ENCODE measurements at places on chromosomes 12 and 14. TPM values are rescaled to one million over a fixed set of nuclear protein-coding genes. Genes with fewer than 3 reads are reported as not detected.

PXMP2 gene
- 18.3 TPM for total RNA-seq

ARMH4 gene
- total RNA-seq: 11.5 TPM

ACSS3 gene
- total RNA-seq: 41.2 TPM

NELL2 gene
- total RNA-seq: 2.4 TPM

ERO1A gene
- total RNA-seq: 42.5 TPM

DNA sequence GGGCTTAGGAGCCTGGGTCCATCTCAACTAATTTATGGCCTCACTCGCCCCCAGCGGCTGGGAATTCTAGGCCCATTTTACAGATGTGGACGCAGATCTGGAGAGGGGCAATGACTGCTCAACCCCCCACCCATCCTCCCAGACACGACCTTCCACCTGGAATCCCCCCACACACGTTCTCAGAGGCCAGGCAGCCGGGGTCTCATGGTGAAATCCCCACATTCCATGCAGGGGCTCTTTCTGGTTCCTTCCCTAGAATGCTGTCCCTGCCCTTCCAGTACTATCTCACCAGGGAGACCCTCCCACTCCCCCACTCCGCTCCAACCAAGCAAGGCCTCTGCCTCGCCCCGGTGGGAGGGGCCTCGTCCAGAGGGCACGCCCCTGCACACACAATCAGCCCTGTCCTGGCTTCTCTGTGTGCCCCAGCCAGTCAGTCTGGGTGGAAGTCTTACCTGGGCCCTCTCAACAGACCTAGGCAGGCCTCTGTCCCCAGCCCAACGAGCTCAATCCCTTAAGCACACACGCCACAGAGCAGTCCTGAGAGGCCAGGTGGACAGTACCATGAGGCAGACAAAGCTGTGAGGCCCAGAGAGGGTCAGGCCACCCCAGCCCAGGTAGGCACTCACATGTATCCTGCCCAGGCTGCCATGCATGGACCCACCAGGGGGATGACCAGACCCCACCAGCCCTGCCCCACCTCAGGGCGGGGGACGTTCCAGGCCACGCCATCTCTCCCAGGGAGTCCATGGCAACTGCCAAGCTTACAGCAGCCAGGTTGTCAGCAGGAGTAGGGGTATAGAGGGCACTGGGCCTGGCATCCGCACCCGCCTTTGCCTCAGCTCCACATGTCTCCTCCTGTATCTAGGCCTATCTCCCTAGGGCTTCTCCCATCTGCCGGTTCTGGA is 1.3 kb upstream of the ANKRD9 start:
- no peak for DNase-seq

DNA sequence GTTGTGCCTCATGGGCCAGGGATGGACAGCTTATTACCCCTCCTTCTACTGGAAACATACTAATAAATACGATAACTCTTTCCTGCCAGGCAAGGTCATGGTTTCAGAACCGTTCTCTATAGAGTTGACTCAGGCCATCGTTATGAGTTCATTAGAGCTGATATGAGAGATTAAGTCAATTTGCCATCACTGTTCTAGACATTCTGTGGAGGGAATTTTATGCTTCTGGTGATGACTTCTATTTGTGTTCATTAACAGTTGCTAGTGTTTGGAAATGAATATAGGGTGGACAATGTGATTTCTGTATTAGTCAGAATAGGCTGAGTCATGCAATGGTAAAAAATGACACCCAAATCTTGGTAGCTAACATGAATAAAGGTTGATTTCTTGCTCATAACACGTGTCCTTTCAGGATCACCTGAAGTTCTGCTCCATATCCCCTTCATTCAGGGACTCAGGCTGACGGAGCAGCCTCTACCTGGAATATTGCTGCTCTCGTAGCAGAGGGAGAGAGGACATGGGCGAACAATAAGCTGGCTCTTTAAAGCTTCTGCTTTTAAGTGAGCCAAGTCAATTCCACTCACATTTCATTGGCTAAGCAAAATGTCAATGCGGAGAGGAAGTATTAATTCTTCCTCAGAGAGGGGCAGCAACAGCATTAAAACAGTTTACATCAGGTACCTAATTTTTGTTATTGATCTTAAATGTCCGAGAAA is 18.5 kb upstream of the TBPL2 start:
- DNase-seq: no peak

DNA sequence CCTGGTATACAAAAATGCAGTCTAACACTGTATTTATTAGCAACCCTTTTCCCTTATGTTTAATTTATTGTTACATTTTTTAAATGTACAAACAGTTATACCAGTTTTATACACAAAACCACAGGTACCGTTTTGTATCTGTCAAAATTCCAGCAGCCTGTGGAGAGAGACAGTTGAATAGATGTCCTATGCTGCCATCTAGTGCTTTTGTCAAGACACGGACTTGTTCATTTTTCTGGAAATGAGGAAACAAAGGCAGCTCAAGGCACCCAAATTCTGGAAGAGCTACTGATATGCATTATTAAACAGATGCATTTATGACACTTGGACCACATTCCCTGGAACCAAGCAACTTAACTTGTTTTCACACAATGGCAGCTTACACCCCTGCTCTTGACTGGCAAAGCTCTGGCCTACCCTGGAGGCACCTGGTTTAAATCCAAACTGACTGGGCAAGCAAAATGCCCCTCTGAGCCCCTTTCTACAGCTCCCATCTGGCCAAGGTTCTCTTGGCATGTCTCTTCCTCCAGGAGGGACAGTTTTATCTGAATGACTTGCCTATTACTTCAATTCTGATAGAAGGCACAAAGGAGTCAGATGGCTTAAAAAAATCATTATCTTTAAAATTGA is 286.9 kb upstream of the PRKD1 start:
- DNase-seq: no peak

DNA sequence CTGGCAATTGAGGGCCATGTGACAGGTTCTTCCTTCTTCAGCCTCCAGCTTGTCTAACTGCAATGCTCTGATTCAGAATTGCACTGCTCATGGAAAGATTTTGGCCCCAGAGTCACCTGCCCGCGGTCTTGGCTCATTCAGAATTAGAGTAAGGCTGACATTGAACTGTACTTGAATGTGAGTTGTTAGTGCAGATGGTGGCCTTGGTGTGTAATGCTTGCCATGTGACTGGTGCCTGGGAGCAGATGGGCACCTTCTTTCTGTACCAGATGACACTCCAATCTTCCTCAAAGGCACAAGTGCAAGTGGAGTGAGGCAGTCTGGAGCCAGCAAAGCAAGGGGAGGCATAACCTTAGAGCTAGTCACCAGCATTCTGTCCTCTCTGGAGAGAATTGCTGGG is 36.5 kb upstream of the ANO4 start:
- DNase-seq: no peak

DNA sequence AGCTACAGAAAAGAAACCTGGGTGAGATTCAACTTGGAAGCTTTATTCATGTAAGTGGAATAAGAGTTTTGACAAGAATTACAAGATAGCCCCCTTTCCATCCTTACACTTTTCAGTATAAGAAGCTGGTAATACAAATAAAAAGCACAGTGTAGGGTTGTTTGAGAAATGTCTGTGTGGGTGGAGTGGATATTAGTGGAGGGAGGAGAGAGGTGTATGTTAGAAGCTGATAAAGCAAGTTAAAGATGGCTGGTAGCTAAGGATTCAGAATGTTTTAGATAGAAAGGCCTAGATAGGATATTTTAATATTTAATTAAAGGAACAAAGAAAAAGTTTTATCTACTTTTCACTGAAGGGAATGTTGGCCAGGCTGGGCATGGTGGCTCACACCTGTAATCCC is 12.5 kb downstream of the CFAP54 start:
- DNase-seq: no peak
